EH (cell line): ENCODE measurements at places on chromosomes 12 and 14.

GRCh38 chr14:70972107-70972976 lies 65.1 kb downstream of the PCNX1 start:
- DNase-seq, result peak; percentile 81

DNA sequence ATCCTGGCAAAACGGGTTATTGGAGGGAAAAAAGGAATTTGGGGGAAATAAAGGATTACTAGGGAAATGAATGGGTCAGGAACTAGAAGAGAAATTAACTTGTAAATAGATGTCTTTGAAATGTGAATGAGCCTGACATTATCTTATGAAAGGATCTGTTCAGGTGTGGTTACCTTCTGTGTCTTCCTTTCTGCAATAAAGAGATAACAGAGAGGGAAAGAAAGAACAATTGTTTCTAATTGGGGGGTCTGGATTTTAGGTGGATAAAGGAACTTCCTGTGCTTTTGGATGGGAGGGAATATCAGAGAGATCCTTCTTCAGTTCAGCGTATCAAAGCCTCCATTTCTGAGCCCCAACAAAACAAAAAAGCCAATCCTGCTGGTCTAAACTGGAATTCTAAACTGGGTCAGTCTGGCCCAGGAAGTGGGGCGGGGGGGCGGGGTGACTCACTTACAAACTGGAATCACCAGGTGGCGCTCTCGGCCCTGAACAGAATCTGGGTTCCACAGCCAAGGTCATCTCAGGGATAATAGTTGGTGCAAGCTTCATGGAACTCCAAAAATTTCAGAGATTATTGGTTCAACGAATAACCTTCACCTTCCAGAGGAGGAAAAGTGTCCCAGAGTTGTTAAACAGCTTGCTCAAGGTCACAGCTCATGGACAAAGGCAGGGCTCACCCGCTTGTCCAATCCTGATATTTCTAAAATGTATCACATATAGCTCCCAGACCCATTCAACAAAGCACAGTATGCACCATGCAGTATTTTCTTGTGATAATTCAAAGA lies 15.2 kb upstream of the PEBP1 start:
- DNase-seq, result peak; percentile 72

DNA sequence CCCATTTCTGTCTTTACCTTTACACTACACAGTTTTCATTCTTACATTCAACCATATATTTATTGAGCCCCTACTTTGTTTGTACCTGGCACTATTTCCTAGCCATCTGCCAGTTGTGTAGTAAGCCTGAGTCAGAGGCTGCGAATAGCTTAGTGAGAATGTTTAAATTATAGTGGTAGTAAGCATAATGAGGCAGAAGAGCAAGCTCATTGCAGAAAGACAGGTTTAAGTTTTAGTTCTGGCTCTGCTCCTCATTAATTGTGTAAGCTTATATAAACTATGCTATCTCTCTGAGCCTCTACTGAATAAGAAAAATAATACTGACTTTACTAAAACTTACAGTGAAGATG lies 123.5 kb downstream of the NAV3 start:
- DNase-seq, result peak; percentile 30

DNA sequence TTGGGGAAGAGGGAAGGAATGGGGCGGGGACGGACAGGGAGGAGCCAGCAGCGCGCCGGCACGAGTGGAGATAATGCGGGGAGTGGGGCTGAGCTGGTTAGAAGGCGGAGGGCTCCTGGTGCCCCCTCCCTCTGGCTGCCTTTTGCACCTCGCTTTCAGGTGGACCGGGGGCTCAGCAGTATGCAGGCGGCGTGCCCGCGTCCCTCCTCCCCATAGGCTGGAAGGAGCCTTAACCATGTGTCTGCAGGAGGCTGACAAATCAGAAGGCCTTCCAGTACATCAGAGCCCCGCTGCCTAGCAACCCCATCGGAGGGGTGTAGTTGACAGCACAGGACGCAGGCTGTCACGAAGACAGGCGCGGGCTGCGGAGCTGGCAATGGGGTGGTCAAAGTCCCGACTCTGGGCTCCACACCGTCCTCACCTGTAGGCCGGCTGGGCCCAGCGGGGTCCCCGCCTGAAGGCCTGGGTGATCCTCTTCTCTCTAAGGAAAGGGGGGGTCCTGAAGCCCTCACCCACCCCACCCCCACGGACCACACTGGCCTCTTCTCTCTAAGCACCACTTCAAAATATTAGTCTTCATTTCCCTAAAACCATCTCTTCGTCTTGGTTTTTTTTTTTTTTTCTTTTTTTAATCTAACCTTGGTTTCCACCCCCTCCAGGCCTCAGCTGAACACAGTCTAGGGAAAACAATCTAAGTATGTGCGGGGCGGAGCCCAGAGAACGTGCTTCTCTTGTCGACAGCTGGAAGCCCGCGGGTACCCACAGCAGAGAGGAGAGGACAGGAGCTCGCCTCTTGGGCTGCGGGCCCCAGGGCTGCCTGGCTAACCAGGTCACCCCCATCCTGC lies 44.5 kb downstream of the KDM2B start:
- DNase-seq, result peak; percentile 92

DNA sequence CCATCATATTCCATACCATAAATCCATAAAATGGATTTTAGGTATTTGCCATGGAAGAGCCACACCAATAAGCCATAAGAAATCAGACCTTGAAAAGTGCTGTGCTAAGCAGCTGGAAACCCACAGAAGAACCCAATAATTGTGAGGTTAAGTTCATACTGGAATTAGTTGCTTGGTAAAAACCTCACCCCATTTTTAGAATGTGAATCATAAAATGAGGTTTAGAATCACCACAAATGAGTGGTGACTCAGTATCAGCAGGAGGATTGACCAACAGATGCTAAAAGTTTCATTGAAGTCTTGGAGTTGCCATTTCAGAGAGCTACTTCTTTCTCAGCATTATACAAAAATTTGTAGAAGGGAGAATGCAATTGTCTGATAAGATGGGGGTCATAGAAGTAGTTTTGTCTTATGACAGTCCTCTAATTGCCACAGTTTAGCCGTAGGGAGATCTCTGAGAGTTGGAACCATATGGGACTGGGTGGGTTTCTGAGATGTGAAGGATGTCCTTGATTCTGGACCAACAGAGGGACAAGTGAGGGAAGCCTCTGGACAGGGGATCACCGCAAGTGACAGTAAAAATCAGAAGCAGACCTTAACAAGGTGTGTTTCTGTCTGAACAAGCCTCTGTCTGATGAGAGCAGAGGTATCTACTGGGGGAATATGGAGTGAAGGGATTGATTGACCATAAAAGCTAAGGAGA lies 1.4 kb upstream of the STON2 start:
- DNase-seq, result peak; percentile 85

DNA sequence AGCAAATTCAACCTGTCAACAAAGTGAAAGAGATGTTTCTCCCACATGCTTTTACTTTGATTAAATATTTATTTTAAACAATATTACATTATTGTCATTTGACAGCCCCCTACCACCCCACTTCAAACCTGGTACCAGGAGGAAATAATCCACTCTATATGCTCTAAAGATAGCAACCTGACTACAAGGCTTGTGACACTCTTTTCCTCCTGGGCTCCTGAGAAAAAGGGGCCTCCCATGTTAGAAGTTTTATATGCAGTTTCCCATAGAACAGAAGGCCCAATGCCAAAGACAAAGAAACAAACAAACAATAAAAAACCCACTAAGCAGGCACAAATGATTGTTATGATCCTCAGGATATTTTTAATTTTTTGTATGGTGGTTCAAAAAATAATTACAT lies 73.6 kb downstream of the RPS29 start:
- no peak for DNase-seq

GRCh38 chr12:131067981-131068851 lies 114.5 kb downstream of the ADGRD1 start:
- DNase-seq, result no peak

DNA sequence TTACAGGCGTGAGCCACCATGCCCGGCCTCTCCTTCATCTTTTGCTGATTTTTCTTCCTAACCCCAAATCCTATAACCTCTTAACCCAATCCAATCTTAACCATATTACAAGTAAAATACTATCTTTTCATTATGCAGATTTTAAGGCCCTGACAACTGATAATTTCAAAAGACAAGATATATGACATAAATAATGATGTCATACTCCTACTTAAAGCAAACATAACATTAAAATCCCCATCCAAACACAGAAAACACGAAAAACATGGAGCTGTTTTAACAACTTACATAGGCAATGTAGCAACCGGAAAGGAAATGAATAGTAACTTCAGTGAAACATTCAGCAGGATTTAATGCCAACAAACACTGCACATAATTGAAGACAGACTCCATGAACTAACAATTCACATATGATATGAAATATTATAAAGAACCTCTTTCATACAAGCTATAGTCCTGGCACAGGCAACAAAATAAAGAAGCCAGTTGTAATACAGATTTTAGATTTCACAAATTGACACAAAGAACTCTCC lies 21.5 kb downstream of the USP44 start:
- DNase-seq, result no peak

- DNase-seq, result no peak
Observed at GRCh38 chr14:77230914-77231313, 40.1 kb downstream of the NGB start.

- DNase-seq, result no peak
Observed at GRCh38 chr12:32076941-32077340, 29.7 kb upstream of the BICD1 start.

- no peak for DNase-seq
Observed at GRCh38 chr12:92502417-92503028, 200.3 kb upstream of the PLEKHG7 start.

DNA sequence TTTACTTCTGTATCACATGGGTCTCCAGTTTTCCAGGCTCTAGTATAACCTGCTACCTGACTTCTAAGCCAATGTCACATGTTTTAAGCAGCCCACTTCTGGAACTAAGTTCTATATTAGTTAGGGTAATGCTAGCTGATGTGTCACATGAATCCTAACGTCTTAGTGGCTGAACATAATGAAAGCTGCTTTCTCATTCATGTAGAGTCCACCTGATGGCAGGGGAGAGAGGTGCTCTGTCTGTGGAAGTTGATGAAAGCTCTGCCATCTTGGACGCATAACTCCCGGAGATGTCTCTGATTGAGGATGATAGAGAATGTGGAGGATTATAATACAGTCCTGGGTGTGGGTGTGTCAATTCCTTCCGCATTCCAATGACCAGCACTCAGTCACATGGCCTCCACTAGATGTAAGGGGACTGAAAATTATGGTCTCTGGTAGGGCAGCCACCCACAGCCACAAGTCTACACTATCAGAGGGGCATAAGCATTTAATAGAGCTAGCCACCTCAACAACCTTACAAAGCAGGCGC lies 234.4 kb upstream of the CRY1 start:
- no peak for DNase-seq

- DNase-seq, result no peak
Observed at GRCh38 chr12:52042706-52043385, 8.4 kb upstream of the NR4A1 start.

- peak; percentile 18 for DNase-seq
Observed at GRCh38 chr12:133203344-133204263, 22.3 kb downstream of the ZNF268 start.

GRCh38 chr12:7155471-7156034 lies 25.4 kb downstream of the CLSTN3 start:
- DNase-seq, result peak; percentile 38

- DNase-seq, result peak; percentile 71
Observed at GRCh38 chr12:59708064-59708463, 112.2 kb downstream of the SLC16A7 start.

GRCh38 chr14:104221636-104222369 lies 83.4 kb downstream of the KIF26A start:
- no peak for DNase-seq

GRCh38 chr14:67332468-67332867 lies 27.1 kb downstream of the ATP6V1D start:
- peak; percentile 20 for DNase-seq

DNA sequence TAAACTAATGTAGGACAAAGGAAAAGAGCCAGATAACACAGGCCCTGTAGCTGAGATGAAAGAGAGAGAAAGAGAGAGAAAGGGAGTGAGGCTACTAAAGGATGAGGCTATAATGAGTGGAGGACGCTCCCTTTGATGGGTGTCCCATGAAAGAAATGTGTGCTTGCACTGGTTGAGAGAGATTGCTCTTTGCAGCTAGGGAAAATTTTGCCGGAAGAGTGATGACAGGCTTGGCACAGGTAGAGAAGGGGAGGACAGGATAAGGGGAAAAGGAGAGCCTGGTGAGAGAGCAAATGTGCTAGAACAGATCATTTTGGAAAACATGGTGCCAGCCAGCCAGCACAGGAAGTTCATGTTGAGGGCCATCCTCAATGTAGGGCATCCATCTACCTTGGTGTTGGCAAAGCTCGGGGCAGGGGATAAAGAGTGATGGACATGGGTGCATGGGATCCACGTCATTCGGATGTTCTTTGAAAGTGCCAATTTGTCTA lies 248.6 kb downstream of the BTG1 start:
- no peak for DNase-seq

- no peak for DNase-seq
Observed at GRCh38 chr12:9888665-9889273, 7.5 kb downstream of the KLRF2 start.

DNA sequence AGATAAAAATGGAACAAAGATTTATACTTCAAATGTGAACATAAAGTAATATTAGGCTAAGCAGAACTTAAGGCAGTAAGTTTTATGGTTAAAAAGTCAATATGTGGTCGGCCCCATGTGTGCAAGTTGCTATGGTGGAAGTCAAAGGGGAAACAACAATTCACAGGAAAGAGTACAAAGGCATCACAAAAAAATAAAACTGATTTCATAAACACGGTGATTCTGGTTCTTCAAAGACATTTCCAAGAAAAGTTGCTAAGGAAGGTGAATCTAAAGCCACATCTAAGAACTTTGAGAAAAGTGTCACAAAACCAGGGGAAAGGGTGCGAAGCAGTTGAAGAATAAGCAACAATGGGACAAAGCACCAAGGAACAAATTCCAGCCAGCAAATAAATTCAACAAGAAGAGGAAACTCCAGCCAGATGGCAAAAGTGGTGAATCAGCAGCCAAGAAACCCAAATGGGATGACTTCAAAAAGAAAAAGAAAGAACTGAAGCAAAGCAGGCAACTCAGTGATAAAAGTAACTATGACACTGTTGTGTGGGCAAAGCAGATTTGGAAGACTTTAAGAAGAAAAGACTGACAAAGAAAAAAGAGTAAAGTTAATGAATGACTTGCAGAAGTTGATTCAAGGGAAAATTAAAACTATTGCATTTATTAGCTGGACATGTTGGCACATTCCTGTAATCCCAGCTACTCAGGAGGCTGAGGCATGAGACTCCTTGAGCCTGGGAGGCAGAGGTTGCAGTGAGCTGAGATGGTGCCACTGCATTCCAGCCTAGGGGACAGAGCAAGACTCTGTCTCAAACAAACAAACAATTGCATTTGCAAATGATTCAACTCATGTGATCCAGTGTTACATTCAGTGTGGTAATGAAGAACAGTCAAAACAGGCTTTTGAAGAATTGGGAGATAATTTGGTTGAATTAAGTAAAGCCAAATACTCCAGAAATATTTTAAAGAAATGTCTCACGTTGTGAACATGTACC lies 19.5 kb downstream of the PTGDR start:
- DNase-seq, result no peak

DNA sequence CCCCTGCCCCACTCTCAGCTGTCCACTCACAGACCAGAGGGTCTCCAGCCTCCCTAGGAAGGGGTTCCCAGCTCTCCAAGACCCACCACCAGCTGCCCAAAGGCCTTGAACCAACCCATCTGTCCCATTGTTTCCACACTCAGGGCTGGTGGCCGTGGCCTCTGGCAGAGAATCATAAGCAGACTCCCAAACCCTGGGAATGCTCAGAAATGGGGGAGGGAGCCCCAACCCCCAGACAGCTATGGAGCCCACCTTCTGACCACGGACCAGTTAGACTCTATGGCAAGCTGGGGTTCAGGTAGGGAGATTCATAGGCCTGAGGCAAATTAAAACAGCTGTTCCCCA lies 280.0 kb downstream of the DPF3 start:
- no peak for DNase-seq

GRCh38 chr12:55624056-55624455 lies 12.6 kb upstream of the OR10P1 start:
- DNase-seq, result no peak
